Endothelial cell of umbilical vein (primary cell): ENCODE measurements at places on chromosomes 6 and 20.

- no peak for DNase-seq
Measured at GRCh38 chr6:167779993-167780655, 46.6 kb upstream of the AFDN start.

DNA sequence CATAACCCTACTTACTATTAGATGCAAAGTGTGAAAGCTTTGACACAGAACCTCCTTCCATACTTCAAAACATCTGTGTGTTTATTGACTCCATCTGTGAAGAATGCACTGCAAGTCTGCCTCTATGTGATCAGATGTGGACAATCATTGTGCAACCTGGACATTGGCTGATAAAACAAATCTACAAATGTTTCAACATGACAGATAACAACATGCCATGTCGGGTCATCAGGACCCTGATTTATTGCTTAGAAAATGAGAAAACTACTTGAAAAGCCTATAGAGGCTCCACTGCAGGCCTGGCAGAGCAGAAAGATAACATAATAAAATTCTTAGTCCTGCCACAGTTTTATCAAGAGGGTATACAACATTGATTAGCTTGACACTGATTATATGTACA lies 1286.4 kb downstream of the GRIK2 start:
- DNase-seq = no peak

- peak; percentile 27 for DNase-seq
Measured at GRCh38 chr6:138007014-138007472, 100.2 kb downstream of the PERP start.

DNA sequence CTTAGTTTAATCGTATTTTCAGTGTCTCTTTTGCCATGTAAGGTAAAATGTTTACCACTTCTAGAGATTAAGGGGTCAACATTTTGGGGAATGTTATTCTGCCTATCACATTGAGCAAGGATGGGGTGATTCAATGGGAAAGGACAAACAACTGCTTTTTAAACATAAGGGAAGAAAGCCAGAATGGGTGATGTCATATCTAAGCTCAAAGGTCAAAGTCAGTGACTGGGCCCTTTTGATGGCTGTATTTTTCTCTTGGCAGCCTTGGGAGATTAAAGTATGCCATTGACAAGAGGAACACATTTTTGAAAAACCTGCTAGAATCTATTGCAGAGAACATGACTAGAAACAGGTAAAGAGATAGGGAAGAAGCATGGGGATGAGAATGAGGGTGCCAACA lies 477.3 kb upstream of the IRAK1BP1 start:
- no peak for DNase-seq

GRCh38 chr20:12289465-12289864 lies 371.8 kb downstream of the BTBD3 start:
- DNase-seq = no peak

DNA sequence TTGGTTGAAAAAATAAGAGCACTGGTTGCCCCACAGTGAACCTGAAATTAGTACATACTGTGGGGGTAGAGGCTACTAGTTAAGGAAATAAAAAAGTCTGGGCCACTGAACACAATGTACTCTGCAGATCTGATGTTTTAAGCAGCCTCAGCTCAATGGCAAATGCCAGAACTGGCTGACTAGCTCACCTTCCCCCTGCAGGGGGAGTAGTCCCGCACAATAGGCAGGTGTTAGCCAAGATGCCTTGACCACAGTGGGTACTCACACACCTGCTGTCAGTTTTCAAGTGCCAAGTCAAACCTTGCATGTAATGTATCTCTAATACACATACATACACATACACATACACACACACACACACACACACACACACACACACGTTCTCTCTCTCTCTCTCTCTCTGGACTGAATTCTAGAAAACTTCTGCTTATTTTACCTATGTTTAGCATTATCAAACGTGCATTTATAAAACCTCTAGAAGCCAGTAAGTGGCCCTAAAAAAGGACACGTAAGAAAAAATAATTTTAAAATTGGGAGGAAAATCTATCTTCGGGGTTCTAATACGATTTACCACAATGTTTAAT lies 36.1 kb downstream of the GMDS start:
- peak; percentile 64 for DNase-seq

DNA sequence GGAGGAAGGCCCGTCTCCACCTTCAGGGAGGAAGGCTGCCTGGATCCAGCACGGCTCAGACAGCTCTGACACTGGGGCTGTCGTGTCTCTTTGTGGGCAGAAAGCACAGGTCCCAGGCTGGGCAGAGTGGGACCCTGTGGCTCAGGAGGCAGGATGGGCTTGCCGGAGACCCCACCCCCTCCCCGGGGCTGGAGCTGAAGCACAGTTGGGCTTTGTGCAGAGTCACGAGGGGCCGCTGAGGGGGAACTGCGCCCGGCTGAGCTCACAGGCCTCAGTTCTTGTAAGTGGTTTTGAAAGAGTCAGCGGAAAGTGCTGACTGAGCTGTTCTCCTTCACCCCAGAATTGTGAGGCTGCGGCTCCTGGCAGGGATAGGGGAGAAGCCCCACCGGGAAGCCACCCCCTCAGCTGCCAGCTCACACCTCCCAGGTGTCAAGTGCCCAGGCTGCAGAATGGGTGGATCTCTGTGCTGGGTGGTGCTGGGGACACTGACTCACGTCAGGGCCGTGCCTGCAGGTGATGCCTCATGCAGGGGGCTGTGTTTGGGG lies 145.5 kb upstream of the RNF24 start:
- DNase-seq = no peak

DNA sequence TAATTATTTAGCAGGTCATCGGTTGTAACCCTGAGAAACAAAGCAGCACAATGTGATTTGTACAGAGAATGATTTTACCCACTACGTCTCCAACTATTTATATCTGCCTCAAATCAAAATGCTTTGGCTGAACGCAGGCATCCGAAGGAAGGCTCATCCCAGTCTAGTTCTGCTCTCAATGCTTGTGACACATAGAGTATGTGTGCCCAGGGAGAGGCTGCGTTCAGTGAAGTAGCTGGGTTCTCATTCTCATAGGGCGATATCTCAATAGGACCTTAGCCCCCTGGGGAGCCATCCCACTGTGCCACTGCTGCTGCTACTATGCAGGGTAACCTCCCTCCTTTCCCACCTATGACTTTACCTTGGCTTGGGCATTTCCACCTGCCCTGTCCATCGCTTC lies 407 bp downstream of the GABRR2 start:
- DNase-seq = no peak

- DNase-seq = peak; percentile 16
Measured at GRCh38 chr20:25148181-25148981, 47.1 kb upstream of the ENTPD6 start.

DNA sequence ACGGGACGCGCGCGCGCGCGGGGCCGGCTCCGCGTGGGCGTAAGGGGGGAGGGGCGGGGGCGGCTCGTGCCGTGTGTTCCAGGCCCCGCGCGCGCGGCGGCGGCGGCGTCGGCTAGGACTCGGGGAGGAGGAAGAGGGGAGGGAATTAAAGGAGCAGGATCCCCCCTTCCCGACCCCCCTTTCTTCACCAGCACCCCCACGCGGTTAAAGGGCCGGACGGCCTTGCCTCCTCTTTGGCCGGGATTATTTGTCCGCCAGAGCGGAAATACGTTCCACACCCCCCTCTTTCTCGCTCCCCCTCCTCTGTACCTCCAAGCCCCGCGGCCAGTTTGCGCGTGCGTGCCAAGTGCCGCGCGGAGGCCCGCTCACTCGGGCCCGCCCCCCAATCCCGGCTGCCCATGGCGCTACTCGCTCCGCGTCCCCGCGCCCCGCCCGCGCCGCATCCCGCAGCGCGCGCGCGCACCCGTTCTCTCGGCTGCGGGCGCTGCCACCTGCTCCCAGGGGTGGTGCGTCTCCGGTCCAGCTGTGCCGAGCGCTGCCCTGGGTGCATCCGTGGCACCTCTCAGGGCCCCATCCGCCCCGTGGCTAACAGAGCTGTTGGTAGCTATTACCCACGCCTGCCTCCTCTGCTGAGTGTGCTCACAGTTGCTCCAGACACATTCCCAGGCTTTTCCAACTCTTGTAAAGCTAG lies at the start of gene ZBTB12:
TSS of gene ZBTB12 (minus strand) at position 134 of the 691 bp plus-strand sequence. CDS start 781 bp downstream, outside the sequence.
- DNase-seq = peak; percentile 95

GRCh38 chr6:131643855-131644460 lies 6.9 kb downstream of the ENPP3 start:
- no peak for DNase-seq
